Activated CD8-positive, alpha-beta memory T cell treated with anti-CD3 and anti-CD28 coated beads for 1 hour (primary cell): ENCODE measurements at places on chromosomes 1 and 21.
A peak's percentile ranks its signal among the peaks of the same experiment; 100 is the strongest.

DNA sequence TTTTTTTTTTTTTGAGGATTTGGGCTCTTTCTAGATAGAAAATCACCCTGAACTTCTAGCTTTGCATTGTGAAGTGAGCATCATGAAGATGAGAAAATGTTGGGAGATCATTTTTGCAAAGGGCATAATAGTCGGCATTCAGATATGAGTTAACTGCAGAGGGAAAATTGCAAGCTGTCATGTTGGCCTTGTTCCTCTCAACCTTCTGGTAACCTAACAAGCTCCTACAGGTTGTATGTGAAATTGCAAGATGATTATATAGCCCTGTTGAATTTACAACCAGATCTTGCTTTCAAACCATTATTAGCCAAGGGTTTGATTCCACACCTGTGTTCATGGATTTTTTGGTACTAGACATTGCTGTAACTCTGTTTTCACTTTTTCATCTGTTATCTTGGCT, 2.2 kb downstream of the ELOA start:
- DNase-seq, result no peak

GRCh38 chr21:27036736-27037301, 69.9 kb upstream of the ADAMTS5 start:
- no peak for DNase-seq

GRCh38 chr1:232704694-232705680, 75.1 kb upstream of the SIPA1L2 start:
- no peak for DNase-seq

- no peak for DNase-seq
These were observed 85.8 kb upstream of the KCNJ15 start for GRCh38 chr21:38170704-38171682.

GRCh38 chr1:231706934-231707333, 80.3 kb downstream of the DISC1 start:
- no peak for DNase-seq

DNA sequence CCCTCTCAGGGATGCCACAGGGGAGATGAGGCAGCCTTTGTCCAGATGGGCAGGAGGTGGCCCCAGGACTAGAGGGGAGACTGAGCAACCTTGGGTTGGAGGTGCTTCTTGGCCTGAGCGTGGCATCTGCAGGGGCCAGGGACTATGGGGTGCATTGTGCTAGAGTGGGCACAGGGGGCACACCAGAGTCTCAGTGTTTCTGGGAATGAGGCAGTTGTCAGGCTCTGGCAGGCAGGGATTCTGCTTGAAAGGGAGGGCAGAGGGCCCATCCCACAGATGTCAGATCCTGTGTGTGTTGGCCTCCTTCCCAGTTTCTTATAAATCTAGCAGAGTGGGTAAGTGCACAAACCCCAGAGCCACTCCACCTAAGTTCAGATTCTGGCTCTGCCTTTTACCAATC, 13.7 kb downstream of the LGR6 start:
- DNase-seq, result no peak

DNA sequence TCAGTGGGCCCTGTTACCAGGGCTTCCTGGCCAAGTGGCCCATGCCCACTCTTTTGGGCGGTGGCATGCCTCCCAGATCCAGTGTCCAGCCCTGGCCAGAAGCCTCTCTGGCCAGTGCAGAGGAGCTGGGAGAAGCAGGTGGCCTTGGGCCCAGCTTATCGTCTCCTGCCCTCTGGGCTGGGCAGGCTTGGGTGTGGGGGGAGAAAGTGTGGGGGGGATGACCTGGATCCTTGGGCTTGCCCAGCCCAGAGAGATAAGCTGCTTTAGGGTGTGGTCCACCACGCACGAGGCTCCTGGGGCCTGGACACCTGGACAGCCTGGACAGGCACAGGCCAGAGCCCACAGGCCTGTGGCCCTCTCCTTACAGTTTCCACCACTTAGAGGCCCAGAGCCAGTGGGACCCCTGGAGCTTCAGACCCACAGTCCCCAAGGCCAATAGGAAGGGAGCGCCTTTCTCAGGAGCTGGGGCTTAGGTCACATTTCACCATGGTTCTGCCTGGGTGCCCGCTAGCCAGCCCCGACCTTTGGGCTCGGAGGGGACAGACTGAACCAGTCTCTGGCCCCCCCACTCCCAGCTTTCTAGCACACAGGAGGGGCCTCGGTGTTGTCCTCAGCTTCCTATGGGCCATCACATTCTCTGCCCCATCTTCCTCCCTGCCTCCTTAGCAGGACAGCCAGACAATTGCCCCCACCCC, 1.8 kb downstream of the ESPN start:
- DNase-seq, result no peak

DNA sequence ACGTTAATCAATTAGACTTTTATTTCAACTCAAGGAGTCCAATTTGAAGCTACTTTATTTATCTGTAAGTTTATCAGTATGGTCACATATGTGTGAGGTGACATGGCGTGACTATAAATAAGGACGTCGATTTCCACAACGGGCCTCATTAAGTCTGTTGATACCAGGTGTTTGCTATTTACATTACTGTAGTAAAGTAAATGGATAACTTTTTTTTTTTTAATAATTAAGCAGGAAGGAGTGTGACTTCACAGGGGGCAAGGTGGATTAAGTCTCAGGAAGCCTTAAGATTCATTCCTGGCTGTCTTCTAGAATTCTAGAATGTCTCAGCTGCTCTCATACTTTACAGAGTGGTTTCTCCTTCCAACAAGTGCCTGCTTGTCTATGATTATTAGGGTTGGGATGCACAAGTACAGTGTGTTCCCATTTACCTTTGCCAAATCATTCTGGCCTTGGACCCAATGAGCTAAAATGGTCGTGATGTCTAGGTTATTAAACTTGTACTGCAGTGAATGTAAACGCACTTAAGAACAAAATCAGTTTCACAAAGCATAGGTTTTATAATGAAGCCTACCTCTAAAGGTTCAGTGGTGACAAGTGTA, 15.5 kb downstream of the MAP3K7CL start:
- no peak for DNase-seq

GRCh38 chr1:20494609-20495311, 8.8 kb upstream of the CAMK2N1 start:
- DNase-seq, result no peak

- DNase-seq, result no peak
These were observed 223.9 kb downstream of the S1PR1 start for GRCh38 chr1:101460739-101461138.

DNA sequence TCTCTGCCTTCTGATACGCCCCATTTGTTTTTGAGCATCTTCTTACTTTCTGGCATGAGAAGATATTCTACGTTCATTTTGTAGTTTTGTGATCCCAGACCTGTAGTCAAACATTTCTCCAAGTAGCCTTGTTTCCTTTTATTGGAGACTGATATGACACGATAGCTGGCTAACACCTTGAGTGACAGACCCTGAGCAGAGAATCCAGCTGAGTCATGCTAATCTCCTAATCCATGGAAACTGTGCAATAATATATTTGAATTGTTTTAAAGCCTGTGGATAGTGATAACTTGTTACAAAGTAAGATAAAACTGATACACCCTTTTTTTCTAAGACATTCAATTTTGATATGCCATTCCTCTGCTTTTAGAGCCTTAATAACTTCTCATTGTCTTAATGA, 1.2 kb upstream of the IFI44L start:
- no peak for DNase-seq

DNA sequence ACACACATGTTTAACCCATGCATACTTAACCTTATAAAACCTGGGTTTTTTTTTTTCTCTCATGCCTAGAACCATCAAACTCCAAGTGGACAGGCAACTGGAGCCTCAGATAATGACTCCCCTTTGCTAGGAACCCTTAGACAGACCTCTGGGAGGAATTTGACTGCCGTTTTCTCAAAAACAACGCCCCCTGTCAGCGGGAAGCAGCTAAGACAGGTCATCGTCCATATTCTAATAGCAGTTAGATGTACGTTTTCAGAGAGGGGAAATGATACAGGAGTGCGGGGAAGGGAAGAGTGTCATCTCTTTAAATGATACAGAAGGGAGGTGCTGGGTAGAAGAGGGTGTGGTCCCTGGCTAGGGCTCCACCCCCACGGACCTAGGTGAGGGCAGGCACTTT, 34.7 kb downstream of the LRRC3 start:
- no peak for DNase-seq

DNA sequence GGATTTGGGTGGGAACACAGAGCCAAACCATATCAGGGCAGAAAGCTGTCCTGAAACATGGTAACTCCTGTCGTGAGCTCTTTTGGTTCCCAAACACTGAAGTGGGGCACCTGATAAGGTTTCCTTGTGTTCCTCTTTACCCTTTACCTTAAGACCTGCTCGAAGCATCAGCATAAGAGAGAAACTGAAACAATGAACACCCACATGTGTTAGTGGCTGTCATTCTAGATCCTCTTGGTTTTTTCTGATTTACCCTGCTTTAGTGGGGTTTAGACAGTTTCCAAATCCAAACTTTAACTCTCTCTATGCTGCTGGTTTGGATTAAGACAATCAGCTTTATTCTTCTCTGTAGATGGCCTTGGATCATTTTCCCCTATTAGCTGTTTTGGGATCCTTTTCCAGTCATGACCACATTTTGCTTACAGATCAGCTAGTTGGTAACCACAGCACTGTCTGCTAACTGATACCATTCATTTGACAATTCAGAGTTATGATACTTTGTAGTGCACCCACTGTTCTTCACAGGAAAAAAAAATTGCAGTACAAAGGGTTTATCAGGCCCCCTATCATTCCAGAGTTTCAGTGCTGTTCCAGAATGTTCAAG, 975 bp upstream of the MNDA start:
- DNase-seq, result no peak

DNA sequence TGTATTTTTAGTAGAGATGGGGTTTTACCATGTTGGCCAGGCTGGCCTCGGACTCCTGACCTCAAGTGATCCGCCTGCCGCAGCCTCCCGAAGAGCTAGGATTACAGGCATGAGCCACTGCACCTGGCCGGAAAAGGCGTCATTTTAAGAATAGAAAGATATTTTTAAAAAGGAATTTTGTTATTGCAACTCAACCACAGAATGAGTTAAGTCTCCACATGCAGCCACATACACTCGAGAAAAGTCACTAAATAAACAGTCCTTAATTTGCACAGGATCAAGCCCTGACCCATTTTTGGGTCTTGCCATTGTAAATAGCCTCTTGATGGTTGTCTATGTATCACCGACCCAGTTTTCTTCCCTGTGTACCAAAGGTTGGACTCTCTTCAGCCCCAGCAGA, 85.5 kb downstream of the FBXO2 start:
- no peak for DNase-seq

- peak; percentile 58 for DNase-seq
These were observed at the start of gene TNFAIP8L2 for GRCh38 chr1:151156515-151156819. TNFAIP8L2 (plus strand) TSS chr1:151156649; CDS start chr1:151158698, 2,049 bp downstream.

GRCh38 chr1:119903443-119903835, 7.1 kb upstream of the ADAM30 start:
- DNase-seq, result no peak

DNA sequence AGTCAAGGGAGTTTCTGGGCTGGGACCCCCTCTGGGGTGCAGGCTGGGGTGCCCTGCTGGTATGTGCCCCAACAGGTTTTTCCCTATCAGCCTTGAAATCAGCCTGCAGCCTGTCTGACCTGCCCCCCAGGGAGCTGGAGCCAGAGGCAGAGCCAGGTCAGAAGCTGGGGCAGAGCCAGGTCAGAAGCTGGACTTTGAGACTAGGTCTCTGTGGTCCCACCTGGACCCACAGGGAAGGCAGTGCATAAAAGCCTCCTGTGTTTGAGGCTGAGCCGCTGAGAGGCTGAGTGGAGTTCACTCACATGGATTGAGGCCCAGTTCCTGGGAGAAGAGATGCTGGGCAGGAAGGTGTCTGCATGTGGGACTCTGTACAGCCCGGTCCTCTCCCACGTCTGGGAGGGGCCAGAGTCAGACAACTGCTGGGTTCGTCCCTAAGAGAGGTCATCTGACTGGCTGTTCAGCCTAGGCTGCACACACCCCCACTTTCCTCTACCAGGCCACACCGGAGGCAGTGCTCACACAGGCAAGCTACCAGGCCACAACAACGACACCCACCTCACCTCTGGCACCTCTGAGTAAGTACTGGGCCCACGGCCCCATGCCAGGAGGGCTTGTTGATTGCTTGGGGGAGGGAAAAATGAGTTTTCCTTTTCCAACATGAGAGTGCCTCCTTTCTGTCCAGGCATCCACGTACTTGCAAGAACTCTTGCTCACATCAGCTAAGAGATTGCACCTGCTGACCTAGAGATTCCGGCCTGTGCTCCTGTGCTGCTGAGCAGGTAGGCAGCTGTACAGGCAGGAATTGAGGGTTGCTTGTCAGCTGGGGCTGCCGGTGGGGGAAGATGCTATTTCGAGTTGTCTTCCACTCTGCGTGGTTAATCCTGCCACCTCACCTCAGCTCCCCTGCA, at the start of gene ANXA9:
ANXA9 (plus strand) TSS at position 488 of the 908 bp plus-strand sequence. CDS start 814 bp downstream, outside the sequence.
- DNase-seq, result no peak

- no peak for DNase-seq
These were observed 31.9 kb upstream of the RGS21 start for GRCh38 chr1:192284927-192285326.

- DNase-seq, result no peak
These were observed 86.8 kb downstream of the BRINP2 start for GRCh38 chr1:177257576-177257975.

- no peak for DNase-seq
These were observed 268.2 kb downstream of the LRRC7 start for GRCh38 chr1:69835955-69836354.

- DNase-seq, result no peak
These were observed 142.6 kb downstream of the CLIC6 start for GRCh38 chr21:34811368-34811767.

- DNase-seq, result no peak
These were observed 6.7 kb upstream of the CTSS start for GRCh38 chr1:150772326-150772725.

DNA sequence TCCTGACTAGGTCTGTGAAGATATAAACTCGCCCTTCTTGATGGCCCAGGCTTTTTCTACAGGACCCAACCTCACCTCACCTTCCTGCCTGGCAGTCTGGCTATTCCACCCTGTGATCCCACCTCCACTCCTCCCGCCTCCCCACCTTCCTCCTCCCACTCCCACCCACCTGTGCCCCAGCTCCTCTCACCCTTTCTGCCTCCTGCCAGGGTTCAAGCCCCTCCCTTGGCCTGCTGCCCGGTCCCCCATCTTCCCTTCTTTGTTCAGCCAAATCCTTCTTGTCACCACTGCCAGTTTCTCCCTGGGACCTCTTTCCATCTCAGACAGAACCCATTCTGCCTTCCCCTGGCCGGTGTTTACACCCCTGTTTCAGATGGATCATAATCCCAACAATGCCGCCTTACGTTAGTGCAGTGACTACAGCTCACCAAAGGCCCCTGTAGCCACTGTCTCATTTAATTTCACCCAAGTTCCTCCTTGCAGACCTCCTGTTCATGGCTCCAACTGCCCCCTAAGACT, 127.5 kb upstream of the EDN2 start:
- DNase-seq, result no peak

GRCh38 chr1:61825393-61825792, 83.1 kb downstream of the PATJ start:
- DNase-seq, result no peak
